ENCODE measurements at places on chromosomes 7 and 10.
A peak's percentile ranks its signal among the peaks of the same experiment; 100 is the strongest.

DNA sequence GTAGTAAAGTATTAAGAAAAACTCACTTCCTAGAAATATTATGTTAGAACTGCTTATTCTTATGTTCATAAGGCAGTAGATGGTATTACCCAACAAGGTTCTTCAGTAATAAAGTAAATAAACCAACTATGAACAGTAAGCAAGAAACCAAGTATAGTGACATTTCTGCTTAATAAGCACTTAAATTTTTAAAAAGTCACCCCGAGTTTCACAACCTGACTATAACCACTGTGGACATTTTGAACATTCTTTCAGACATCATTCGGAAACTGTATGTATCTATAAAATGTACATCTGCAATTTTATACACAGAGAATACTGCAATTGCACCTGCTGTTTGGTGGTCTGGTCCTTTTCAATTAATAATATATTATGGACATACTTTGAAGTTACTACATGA is 1073.6 kb downstream of the XPNPEP1 start:
- DNase-seq: no peak

- no peak for DNase-seq
Measured at GRCh38 chr7:131108212-131108940, 219.3 kb upstream of the MKLN1 start.

DNA sequence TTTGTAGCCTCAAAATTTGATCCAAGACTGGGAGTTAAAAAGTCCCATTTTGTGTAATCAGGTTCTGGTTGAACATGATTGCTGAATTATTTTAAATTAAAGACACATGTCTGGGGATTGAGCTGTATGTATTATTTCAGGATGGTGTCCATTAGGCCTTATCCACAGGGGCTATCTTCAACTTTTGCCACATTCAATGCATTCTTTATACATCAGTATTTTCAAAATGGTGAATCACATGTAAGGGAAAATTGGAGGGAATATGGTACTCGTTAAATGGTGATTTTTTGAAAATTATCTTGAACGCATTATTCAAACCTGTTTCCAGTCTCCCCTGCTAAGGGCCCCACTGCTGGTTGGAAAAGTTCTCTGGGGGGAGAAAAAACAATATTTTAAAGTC is 367.7 kb upstream of the NPVF start:
- DNase-seq: no peak

- no peak for DNase-seq
Measured at GRCh38 chr7:127251036-127251464, 1.7 kb downstream of the GRM8 start.

DNA sequence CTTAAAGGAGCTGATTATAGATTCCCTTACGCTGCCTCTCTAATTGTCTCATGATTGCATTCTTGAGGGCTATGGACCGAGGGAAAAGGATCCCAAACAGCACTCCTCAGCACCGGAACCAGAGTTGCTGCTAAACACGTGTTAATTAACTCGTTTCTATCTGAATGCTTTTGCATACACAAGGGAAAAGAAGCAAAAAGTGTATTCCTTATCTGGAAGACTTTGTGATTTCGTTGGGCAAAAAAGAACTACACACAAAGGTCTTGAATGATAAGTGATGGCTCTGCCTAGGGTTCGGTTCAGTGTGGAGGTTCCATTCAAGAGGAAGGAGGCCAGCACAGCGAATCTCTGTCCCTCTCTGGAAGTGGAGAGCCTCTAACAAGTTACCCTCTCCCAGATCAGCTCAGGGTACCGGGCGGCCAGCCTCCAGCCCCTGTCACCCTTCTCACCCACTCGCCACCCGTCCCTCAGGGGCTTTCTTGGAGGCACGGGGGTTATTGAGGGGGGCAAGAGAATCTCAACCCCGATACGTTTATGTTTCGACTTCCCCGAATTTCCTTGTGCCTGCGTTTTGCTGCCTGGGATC is 515 bp upstream of the SLC4A2 start:
- peak; percentile 23 for DNase-seq

- DNase-seq: no peak
Measured at GRCh38 chr7:24199978-24200377, 84.0 kb upstream of the NPY start.

GRCh38 chr7:101426303-101427011 is 63.8 kb downstream of the COL26A1 start:
- no peak for DNase-seq

Data from T-helper 2 cell (primary cell).